IgD-negative memory B cell (primary cell): ENCODE measurements at places on chromosomes 12 and 14. TPM values are rescaled to one million over a fixed set of nuclear protein-coding genes. Genes with fewer than 3 reads are reported as not detected.

The KCNK13 gene
- not detected for polyA plus RNA-seq

The HOXC11 gene
- not detected for polyA plus RNA-seq

The TAS2R7 gene
- not detected for polyA plus RNA-seq

The GPR84 gene
- polyA plus RNA-seq = not detected

The FOXA1 gene
- not detected for polyA plus RNA-seq

The TTC6 gene
- polyA plus RNA-seq = not detected

The HAL gene
- not detected for polyA plus RNA-seq

The CD69 gene
- 177 TPM for polyA plus RNA-seq

The KRT74 gene
- polyA plus RNA-seq = not detected

The SERPINA1 gene
- polyA plus RNA-seq = 1.4 TPM
